ENCODE measurements at places on chromosomes 1 and 21.

- no peaks in the 10 kb centered on the region for H3K4me1 ChIP-seq
- no peak overlapping the region for H3K4me3 ChIP-seq
- DNase-seq, result no peak
- no peaks in the 10 kb centered on the region for H3K27me3 ChIP-seq
- no peaks in the 10 kb centered on the region for H3K36me3 ChIP-seq
Observed at GRCh38 chr1:201625226-201625761, 86.4 kb downstream of the NAV1 start.

DNA sequence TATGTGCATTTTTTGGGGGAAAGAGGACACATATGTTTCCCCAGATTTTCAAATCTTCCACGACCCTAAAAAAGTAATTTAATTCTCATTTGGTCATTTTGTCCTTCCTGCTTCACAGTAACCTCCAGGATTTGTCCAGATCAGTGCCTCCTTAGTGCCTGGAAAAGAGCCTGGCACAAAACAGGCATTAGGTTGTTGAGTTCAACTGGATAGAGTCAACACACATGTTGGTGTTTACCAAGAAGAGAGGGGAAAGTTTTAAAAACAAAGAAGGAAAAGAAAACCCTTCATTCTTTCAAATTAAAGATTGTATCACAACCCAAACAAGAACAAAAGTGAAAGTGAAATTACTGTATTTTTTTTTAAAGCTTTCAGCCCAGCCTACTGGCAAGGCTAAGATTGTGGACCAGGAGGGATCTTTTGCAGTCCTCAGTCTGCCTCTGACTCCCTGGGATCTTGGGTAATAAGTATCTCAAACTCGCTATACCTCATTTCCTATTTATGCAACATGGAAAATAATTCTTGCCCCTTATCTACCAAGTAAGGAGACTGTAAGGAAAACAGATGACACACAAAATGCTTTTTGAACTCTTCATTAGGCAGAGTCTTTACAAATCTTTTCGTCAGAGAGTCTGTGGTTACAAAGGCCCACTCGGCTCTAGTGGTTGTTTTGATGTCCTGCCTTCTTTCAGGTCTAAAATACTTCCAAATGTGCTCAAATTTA is 57.8 kb downstream of the ZNF281 start:
- H3K36me3 ChIP-seq, result no peaks in the 10 kb centered on the region
- no peak for DNase-seq
- H3K4me3 ChIP-seq, result peak overlapping the region; percentile 3
- no peaks in the 10 kb centered on the region for H3K27me3 ChIP-seq
- peaks cover 11% of the 10 kb centered on the region for H3K4me1 ChIP-seq

- no peaks in the 10 kb centered on the region for H3K27me3 ChIP-seq
- no peak for DNase-seq
- H3K4me3 ChIP-seq, result no peak overlapping the region
- no peaks in the 10 kb centered on the region for H3K4me1 ChIP-seq
- no peak overlapping the region for H3K27ac ChIP-seq
- H3K36me3 ChIP-seq, result no peaks in the 10 kb centered on the region
Observed at GRCh38 chr1:68429233-68429808, 20.4 kb downstream of the RPE65 start.

GRCh38 chr1:2393471-2393877 is 1.8 kb downstream of the RER1 start:
- peak overlapping the region; percentile 17 for H3K27ac ChIP-seq
- H3K27me3 ChIP-seq, result no peaks in the 10 kb centered on the region
- DNase-seq, result no peak
- H3K4me3 ChIP-seq, result no peak overlapping the region

GRCh38 chr1:204074274-204075138 is 1.6 kb downstream of the SOX13 start:
- no peaks in the 10 kb centered on the region for H3K27me3 ChIP-seq
- H3K4me1 ChIP-seq, result peaks cover 7% of the 10 kb centered on the region
- peak overlapping the region; percentile 77 for H3K4me3 ChIP-seq

GRCh38 chr1:41913014-41913413 is 5.7 kb downstream of the HIVEP3 start:
- no peaks in the 10 kb centered on the region for H3K36me3 ChIP-seq
- H3K27ac ChIP-seq, result no peak overlapping the region
- H3K4me1 ChIP-seq, result no peaks in the 10 kb centered on the region
- no peak for DNase-seq

DNA sequence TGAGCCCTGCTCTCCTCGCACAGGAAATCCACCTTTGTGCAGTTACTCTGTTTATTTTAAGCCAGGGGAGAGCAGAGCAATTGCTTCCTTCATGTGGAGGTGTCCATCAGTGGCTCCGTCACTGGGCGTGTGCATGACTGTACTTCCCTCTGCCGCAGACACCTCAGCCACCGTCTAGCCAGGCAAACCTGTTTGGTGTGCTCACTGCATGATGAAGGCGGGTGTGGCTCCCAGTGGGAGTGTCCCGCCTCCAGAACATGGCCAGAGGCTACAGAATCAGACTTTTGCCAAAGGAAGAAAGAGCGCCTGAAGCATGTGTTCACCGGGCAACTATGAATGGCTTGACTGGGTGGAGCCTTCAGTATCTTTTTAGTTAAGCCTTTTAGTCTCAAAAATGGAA is 26.1 kb upstream of the LAMC2 start:
- no peak overlapping the region for H3K27ac ChIP-seq
- no peaks in the 10 kb centered on the region for H3K27me3 ChIP-seq
- no peak overlapping the region for H3K4me3 ChIP-seq
- no peaks in the 10 kb centered on the region for H3K4me1 ChIP-seq
- no peak for DNase-seq

- H3K27ac ChIP-seq, result no peak overlapping the region
- H3K4me3 ChIP-seq, result no peak overlapping the region
- no peak for DNase-seq
- H3K27me3 ChIP-seq, result peaks cover 7% of the 10 kb centered on the region
Observed at GRCh38 chr1:180160357-180160756, 5.7 kb downstream of the QSOX1 start.

DNA sequence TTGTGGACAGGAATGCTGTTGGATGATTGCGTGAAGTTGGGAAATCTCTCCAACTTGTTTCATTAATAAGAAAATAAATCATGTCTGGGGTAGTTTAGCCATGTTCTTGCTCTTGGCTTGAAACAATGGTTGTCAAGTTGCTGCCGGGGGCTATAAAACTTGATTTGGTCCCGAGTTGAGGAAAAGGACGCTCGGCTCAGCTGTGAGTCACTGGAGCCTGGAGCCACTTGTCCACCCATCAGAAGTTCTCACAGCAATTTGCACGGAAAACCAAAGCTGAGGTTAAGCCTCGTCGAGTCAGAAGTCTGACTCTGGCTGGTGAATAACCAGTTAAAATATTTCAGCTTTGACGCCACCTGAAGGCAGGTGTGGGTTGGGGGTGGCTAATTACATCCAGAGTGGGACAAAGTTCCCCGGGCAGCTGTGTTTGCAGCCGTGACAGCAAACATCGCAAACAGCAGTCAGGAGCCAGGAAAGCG is 19.7 kb upstream of the RIPK4 start:
- no peak overlapping the region for H3K27ac ChIP-seq
- no peaks in the 10 kb centered on the region for H3K4me1 ChIP-seq
- H3K27me3 ChIP-seq, result no peaks in the 10 kb centered on the region
- H3K36me3 ChIP-seq, result no peaks in the 10 kb centered on the region
